ENCODE measurements at places on chromosomes 1 and 21.
A peak's percentile ranks its signal among the peaks of the same experiment; 100 is the strongest.

DNA sequence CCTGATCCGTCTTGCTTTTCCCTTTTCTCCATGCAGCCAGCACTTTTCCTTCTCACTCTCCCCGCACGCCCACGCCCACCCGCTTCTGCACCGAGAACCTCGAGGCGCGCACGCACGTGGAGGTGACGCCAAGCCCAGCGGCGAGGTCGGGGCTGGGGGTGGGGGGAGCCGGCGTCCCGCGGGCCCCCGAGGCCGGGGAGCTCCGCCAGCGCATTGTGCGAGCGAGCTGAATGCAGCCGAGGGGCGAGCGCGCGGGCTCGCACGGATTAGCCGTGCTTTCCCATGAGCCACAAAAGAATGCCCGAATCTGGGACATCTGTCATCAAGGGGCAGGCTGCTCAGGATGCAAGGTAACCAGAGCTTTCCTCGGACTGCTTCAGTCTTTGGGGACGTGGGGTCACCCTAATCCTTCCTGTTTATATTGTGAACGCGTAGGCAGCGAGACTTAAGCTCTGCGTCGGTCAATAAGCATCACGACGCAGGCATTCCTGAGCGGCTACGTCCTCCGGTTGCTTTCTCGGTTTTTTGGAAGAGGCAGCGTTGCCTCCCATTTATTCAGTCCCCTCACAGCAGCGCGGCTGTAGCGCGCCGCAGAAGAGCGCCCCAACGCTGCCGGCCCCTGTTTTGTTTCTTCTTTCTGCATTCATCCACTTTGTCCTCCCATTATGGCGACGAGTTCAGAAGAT lies 67.3 kb upstream of the AKT3 start:
- DNase-seq: peak; percentile 60

DNA sequence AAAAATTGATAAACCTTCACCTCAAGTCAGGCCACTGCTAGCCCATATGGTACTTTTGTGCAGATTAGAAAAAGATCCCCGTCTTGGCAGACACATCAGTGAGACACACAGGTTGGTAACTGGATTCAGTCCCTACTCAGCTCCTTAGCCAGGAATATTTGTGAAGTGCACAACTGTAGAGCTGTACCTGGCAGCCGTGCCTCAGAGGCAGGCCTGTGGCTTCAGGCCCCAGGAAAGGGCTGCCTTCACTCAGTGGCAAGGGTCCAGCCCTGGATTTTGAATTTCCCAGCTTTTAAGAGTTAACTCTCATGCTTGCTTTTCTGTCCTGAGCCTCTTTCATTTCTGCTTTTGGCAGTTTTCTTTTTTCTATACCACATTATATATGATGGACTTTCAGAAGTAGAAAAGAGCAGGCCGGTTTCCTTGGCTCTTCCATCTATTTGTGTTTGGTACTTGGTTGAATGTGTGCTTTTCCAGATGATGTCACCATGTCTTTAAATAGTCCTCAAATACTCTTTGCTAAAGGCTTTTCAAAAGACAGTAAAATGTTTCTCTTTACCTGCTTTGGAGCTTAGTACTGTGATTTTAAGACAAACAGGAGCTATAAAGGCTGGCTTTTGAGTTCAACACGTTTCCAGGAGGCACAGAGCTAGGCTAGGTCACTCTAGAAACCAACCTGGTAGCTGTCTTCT lies 186.6 kb downstream of the AK5 start:
- DNase-seq: peak; percentile 58

GRCh38 chr1:182809414-182809957 lies 19.9 kb downstream of the NPL start:
- DNase-seq: no peak

GRCh38 chr1:22814176-22815042 lies 103.8 kb downstream of the EPHB2 start:
- peak; percentile 85 for DNase-seq

DNA sequence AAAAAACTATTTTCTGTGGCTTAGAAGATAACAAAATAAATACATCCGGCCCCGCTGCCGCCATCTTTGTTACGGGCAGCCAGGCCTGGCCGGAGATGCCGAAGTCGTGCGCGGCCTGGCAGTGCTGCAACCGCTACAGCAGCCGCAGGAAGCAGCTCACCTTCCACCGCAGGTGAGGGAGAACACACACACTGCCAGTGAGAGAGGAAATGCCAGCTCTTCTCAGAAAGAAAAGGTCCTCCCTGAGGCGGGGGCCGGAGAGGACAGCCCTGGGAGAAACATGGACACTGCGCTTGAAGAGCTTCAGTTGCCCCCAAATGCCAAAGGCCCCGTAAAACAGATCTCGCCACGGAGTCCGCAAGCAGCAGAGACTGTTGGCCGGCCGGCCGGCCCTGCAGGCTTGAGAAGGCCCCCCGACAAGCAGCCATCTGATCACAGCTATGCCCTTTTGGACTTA lies 323.2 kb downstream of the AMY1C start:
- no peak for DNase-seq

DNA sequence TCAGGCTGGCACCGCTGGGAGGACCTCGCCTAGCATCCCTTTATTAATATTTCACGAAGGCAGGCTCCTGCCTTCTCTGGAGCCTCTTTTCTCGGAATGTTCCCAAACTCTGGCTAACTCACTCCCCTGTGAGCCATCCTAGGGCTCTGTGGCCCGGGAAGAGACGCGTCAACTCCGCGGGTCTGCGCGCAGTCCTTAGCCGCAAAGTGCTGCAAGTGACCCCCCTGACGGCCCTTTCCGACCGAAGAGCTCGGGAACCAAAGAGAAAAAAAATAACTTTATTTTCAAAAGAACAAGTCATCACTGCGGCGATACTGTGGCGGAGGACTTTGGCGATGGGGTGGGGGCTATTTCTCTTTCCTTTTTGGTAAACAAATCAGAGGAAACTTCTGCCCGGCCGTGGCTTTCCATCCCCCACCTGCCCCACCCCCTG lies 14.6 kb downstream of the NR5A2 start:
- no peak for DNase-seq

- no peak for DNase-seq
Measured at GRCh38 chr1:181318858-181319235, 164.5 kb upstream of the CACNA1E start.

DNA sequence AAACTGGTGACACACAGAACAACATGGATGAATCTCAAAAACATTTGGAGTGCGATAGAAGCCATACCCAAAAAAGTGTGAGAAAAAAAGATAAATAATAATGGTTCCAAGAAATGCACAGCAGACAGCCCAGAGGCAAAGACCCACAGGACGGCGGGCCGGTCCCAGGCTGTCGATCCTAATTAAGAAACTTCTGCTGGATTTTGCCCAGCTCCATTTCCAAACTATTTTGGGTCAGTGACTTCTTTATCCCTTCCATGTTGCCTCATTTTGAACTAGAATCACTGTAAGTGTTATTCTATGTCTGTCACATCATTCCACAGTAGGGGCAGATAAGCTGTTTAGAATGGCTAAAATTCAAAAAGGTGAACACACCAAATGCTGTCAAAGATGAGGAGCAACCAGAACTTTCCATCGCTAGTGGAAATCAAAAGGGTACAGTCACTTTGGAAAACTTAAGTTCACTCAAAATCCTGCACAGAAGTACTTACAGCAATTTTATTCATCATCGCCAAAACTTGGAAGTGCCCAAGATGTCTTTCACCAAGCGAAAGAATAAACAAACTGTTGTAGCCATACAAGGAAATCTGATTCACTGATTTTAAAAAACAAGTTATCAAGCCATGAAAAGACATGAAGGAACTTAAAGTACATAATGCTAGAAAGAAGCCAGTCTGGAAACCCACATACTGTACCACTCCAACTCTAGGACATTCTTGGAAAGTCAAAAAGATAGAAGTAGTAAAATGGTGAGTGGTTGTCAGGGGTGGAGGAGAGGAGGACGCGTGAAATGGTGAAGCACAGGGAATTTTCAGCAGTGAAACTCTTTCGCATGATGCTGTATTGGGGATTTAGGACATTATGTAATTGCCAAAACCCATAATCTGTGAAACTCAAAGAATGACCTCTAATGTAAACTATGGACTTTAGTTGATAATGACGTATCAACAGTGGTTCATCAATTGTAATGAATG lies 7.5 kb downstream of the NBPF1 start:
- no peak for DNase-seq

- DNase-seq: no peak
Measured at GRCh38 chr1:63873751-63874150, 99.9 kb downstream of the ROR1 start.

DNA sequence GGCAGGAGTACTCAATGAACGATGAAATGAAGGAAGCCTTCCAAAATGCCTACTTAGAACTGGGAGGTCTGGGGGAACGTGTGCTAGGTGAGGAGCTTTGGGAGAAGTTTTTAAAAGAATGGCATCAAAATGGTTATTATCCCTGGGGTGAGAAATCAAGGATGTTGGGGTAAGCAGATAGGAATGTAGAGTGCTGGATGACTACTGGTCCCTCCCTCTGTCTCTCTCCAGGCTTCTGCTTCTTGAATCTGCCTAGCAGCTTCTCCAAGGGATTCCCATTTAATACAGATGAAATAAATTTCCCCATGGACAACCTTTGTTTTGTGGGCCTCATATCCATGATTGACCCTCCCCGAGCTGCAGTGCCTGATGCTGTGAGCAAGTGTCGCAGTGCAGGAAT lies 19.0 kb upstream of the CASQ1 start:
- no peak for DNase-seq

GRCh38 chr1:16367968-16368890 lies 1.2 kb downstream of the SZRD1 start:
- no peak for DNase-seq

- no peak for DNase-seq
Measured at GRCh38 chr1:241332987-241333386, 24.0 kb downstream of the RGS7 start.

DNA sequence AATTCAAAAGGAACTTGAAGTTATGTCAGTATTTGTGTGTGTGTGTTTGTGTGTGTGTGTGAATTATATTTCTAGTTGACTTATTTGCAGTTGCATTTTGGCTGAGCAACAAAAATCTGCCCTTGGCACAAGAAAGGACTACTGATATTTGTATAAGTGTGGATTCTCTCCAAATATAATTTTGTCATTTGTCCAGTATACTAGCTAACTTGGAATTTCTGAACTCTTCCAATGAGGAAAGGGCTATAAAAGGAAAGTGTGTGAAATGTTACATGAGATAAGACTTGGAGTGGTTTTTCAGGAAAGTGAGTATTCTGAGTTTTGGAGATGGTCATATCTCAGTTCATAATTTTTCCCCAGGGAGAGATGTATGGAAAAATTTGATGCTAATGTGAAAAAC lies 1384.1 kb upstream of the B3GALT2 start:
- DNase-seq: no peak

GRCh38 chr1:221071777-221072176 lies 192.5 kb downstream of the HLX start:
- DNase-seq: no peak

Measured in right forelimb (tissue), 1 donor.